Stimulated activated CD8-positive, alpha-beta memory T cell treated with anti-CD3 and anti-CD28 coated beads, Interleukin-15, amount 100 ng/mL, for 4 hours (primary cell): ENCODE measurements at places on chromosomes 1 and 21.
A peak's percentile ranks its signal among the peaks of the same experiment; 100 is the strongest.

DNA sequence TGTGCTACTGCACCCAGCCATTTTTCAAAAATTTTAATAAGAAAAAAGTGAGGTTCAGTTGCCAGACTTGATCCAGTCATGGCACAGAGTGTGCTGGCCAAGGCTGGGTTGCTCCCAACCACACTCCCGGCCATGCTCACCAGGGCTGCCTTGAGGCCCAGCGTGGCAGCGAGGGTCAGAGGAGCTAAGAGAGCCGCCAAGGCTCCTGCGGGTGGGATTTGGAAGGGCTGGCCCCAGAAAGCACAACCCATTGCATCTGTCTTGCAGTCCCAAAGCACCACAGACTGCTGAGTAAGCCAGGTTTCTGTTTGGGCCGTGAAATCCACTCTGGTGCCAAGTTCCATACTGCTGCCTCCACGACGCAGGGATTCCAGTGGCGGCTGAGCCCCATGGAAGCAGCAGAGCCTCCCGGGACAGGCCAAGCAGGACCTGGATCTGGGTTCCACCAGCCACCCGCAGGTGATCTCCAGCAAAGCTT lies 22.6 kb downstream of the ZBTB17 start:
- no peak for DNase-seq

DNA sequence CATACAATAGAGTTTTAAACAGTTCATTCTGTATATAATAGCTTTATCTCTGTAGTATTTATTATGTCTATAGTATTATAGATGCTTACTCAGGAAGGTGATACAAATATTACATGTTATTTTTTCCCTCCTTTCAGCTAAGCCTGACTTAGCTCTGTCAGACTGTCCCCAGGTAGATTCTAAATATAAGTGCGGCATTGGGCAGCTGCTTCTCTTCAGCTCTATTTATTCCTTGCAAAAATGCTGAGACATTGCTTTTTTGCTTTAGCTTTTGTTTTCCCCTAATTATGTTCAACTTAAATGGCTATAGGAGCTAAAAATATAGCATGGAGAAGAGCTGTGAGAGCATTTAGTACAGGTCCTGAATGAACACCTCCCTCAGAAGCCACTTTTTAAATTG lies 203.2 kb upstream of the BEND5 start:
- no peak for DNase-seq

GRCh38 chr21:40723317-40723716 lies 123.6 kb downstream of the DSCAM start:
- no peak for DNase-seq

DNA sequence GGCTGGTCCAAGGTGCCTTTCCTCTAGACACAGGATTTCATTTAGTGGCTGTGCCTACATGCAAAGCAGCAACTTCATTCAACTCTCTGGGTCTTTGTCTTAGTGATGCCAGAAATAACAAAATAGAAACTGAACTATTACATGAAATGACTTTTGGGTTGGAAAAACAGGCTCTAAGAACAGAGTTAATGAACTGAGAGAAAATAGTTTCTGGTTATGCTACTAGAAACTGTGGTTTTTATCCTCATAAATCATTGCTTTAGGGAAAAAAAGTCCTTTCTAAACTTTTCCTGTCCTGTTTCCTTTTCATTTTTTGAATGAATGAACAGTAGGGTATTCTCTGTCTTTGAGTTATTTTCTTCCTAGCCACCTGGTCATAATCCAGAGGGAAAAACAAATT lies 424.0 kb downstream of the KIF26B start:
- DNase-seq: no peak

DNA sequence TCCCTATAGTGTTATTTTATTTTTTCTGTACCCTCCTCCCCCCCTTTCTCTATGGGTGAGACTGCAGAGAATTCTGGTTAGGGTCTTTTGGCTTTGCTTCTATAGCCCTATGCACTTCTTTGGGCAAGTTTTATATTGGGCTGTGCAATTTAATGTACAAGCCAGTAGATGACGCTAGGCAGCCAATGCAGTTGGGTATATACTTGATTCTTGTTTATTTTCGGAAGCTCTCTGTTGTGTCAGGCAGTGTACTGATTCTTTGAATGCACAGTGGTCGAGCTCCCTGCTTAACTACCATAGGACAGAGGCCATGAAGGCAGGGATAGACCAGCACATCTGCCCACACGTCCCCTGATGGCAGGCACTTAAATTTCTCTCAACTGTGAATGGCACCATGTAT lies 34.1 kb upstream of the GPR52 start:
- no peak for DNase-seq

DNA sequence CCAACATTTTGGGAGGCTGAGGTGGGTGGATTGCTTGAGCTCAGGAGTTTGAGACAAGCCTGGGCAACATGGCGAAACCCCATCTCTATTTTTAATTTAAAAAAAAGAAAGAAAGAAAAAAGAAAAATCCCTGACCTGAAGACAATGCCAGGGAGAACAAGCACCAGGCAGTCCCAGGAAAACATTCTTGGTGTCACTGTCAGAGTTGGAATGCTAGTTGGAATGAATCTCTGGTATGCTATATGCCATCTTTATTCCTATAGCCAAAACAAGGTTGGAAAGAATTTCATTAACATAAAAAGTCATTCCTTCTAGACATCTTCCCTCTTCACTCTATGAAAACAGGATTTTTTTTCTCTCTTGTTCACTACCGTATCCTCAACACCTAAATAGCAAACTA lies 2.8 kb downstream of the DNAJC8 start:
- no peak for DNase-seq

DNA sequence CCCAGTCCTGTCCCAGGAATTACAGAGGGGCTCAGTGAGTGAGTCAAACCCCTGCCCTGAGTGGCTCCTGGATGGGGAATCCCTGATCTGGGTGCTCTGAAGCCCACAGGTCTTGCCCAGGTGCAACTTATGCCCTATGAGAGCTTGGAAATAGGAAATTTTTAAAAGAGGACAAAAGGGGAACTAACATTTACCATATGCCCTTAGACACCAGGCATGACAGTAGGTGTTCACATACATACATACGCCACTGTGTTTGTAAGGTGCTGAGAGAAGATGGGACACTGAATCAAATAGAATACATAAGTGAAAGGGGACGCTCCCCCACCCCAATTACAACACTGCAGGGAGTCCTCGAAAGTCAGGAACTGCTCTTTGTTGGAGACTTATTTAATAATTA lies 1.4 kb downstream of the CFAP45 start:
- DNase-seq: no peak

- no peak for DNase-seq
Observed at GRCh38 chr1:43300378-43301094, at the start of gene TIE1. TIE1 (plus strand) TSS chr1:43300982; CDS start chr1:43301072, 90 bp downstream.

DNA sequence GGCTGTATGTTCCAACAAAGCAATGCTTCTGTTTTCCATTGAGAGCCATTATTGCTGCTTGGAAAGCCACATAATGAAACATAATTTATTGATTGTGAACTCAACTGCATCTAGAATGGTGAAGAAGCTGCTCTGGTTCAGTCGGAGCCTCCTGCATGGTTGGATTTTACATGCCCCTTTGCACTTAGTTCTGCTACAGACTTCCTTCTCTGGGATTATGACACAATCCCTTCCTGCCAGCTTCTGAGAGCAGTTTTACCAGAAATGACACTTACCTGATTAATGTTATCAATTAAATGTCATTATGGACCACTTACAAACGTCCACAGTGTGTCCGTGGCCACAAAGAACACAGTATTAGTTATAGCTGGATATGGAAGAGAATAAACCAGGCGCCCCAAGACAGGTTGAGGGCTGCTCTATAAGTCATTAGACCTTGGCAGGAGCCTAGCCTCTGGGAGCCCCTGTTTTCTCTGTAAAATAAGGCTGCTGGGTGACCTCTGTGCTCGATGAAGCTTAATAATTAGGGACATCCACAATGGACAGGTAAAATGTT lies 7.0 kb upstream of the CD58 start:
- no peak for DNase-seq

GRCh38 chr1:110464340-110464739 lies 13.4 kb downstream of the PROK1 start:
- DNase-seq: no peak

DNA sequence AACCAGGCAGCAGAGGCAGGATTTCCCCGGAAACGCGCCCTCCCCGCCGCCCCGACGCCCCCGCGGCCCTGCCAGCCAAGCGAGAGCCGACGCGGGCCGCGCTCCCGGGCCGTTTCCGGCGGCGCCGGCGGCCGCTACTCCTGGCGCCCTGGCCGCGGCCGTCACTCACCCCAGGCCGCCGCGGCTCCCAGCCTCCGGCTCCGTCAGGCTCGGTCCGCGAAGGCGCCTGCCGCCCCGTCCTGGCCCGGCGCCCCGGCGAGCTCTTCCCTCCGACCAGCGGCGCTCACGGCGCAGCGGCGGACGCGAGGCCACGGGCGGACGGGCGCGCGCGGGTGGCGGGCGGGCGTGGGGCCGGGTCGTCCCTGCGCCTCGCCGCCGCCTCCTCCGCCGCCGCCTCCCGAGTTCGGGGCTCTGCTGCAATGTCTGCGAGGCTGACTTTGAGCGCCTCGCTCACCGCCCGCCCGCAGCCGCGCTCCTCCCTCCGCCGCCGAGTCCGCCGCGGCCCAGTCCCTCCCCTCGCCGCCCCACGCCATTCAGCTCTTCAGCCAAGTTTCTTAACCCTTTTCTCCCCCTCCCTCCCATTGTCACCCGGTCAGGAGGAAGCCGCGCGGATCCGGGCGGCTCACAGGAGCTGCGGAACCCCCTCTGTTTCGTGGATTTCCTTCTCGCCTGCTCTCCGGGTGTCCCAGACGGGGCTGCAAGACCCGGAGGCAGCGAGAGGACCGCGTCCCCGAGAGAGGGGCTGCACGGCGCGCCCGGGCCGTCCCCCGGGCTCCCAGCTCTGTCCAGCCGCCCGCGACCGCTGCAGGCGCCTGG lies at the start of gene NRIP1:
NRIP1 (minus strand) TSS at position 425 of the 816 bp plus-strand sequence. CDS start 96,808 bp downstream, outside the sequence.
- DNase-seq: peak; percentile 58

- no peak for DNase-seq
Observed at GRCh38 chr21:30718239-30718909, at the start of gene KRTAP21-3. KRTAP21-3 (minus strand) TSS chr21:30718777; CDS start chr21:30718759, 18 bp downstream.

- no peak for DNase-seq
Observed at GRCh38 chr21:44295163-44295573, 4.7 kb upstream of the PFKL start.

- no peak for DNase-seq
Observed at GRCh38 chr1:151892190-151892589, 17.1 kb downstream of the THEM4 start.
